ENCODE measurements at places on chromosomes 11 and 22. TPM values are rescaled to one million over a fixed set of nuclear protein-coding genes. Genes with fewer than 3 reads are reported as not detected.
A peak's percentile ranks its signal among the peaks of the same experiment; 100 is the strongest.

GRCh38 chr11:69954756-69955155 is 123.4 kb upstream of the ANO1 start:
- no peak for DNase-seq

The CHRM1 gene
- total RNA-seq = 51.4 TPM

The MUC15 gene
- not detected for total RNA-seq

GRCh38 chr22:32713737-32714457 is 87.6 kb upstream of the TIMP3 start:
- no peak for DNase-seq

DNA sequence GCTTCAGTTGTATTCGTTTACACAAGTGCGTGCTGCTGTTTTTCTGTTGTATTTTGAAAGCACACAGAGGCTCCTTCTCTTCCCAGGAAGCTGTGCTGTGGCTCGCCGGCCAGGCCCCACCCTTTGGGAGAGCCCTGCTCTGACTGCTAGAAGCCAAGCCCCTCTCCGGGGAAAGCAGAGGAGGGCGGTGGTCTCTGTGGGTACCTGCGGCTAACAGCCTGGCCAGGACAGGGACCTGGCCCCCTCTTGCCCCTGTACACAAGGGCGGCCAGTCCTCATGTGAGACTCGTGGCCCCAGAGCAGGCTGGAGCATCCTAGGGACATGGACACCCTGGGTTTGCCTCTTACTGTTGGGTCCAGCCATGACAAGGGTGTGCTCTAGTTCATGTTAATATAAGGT is 14.8 kb downstream of the MOB2 start:
- DNase-seq = no peak

The FZD4 gene
- total RNA-seq = 9.2 TPM

The NCF4 gene
- 3.6 TPM for total RNA-seq

- DNase-seq = no peak
Observed at GRCh38 chr11:70716986-70717775, 318.9 kb downstream of the CTTN start.

DNA sequence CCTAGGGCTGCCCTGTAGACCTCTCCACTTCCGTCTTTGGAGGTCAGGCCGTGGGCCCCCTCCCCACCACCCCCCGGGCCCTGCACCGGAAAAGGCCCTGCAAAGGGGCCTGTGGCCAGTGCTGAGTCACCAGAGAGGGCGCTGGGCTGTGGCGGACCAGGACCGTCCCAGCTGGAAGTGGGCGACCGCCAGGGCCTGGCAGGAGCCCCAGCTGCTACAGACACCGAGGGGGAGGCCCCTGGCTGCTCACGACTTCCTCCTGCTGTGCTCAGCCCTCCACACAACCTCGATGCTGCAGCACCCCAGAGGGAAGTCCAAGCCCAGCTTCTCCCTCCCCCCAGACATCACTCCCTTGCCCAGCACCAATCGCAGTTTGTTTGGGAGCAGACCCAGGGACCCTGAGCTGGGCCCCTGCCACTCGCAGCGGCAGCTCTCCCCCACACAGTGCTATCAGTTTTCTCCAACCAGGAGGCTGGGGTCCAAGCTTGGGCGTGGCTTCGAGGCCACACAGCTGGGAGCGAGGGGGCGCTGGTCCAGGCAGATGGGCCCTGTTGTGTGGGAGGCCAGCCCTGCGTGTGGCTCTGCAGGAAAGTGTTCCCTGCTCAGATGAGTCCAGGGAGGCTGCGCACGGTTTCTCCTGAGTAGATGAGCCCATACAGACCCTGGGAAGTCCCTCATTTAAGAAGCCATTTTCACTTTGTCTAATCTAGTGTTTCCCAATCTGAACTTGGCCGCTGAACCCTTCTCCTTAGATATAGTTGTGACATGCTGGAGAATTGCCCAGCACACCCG is 5.6 kb upstream of the SH3BP1 start:
- peak; percentile 83 for DNase-seq

DNA sequence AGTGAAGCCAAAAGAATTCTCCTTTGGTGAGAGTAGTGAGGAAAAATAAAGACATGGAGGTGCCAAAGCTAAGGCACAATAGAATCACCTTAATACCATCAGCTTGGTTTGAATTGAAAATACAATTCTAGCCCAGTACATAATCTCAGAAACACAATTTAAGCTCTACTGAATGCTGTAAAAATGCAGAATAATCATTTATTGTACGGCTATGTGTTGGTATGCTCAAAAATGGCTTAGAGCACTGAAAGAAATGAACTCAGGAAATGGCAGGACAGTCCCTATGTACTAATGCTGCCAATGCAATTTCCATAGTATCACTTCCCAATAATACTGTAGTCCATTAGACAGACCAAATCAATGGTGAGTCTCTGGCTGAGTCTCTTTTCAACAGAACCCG is 798.5 kb downstream of the DLG2 start:
- no peak for DNase-seq

DNA sequence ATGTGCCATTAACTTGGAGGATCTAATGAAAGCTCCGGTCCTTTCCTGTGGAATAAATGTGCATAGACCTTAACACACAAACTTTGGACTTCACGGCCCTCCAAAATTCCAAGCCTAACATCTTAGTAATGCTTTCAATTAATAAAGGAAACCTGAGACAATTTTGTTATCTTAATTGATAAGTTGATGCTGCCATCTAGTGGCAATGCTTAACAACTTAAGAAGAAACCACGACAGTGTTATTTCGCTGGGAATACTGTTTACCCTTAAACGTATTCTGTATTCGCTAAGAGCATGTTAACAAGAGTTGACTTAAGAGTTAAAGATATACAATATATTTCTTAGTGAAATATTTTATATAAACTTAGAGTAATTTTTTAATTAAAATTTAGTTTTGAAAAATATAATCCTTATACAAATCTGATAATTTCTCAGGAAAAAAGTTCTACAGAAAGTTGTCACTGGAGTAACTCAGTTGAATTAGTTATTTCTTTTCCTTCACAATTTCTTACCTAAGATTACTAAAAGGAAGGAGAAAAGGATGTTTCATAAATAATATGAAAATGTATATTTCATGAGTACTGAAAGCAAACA is 35.0 kb upstream of the OR9G4 start:
- no peak for DNase-seq

DNA sequence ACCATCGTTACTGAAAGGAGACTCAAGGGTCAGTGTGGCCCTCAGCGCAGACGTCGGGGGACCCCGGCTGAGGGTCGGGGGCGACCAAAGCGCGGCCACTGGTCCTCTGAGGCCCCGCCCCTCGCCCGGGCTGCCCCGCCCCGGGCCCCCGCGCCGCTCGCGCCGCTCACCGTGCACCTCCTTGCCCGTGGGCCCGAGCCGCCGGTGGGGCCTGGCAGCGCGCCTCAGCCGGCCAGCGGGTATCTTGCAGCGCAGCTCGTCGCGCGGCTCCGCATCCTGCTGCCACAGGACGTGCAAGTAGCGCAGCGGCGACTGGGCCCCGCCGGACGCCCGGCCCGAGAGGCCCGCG is 419 bp downstream of the ANKRD54 start:
- peak; percentile 27 for DNase-seq

GRCh38 chr11:2889362-2890273 is 4.0 kb upstream of the CDKN1C start:
- no peak for DNase-seq

DNA sequence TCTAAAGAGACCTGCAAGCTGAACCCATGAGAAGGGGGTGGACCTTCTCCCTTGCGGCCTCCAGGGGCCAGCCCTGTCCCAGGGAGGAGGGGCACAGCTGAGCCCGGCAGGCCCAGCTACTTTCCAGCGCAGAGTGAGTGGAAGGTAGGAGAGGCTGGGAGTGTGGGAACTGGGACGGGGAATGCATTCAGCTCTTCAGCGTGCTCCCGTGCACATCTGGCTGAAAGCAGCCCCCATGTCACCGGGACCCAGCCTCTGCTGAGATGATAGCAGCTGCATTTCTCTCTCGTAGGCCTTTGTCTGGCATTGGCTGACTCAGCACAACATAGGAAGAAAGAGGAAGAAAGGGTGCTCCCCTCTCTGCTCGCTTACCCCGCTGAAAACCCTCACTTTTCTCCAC is 951.5 kb downstream of the TBC1D22A start:
- DNase-seq = no peak

- no peak for DNase-seq
Observed at GRCh38 chr22:49090853-49091135, 736.9 kb downstream of the BRD1 start.

DNA sequence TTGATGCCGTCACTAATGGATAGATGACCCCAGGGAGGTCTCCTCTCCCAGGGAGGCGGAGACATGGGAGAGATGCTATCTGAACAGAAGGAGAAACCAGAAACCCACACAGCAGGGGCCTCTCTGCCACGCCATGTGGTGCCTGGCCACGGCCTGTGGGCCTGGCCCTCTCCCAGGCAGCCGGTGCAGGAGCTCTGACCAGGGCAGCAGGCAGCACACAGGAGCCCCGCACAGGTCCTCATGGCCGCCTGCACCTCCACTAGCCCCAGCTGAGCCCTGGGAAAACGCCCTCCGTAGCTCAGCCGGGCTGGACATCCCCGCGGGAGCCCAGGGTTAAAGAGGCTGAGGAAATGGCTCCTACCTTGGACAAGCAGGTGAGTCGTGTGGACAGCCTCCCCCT is 19.8 kb downstream of the IGSF9B start:
- no peak for DNase-seq

DNA sequence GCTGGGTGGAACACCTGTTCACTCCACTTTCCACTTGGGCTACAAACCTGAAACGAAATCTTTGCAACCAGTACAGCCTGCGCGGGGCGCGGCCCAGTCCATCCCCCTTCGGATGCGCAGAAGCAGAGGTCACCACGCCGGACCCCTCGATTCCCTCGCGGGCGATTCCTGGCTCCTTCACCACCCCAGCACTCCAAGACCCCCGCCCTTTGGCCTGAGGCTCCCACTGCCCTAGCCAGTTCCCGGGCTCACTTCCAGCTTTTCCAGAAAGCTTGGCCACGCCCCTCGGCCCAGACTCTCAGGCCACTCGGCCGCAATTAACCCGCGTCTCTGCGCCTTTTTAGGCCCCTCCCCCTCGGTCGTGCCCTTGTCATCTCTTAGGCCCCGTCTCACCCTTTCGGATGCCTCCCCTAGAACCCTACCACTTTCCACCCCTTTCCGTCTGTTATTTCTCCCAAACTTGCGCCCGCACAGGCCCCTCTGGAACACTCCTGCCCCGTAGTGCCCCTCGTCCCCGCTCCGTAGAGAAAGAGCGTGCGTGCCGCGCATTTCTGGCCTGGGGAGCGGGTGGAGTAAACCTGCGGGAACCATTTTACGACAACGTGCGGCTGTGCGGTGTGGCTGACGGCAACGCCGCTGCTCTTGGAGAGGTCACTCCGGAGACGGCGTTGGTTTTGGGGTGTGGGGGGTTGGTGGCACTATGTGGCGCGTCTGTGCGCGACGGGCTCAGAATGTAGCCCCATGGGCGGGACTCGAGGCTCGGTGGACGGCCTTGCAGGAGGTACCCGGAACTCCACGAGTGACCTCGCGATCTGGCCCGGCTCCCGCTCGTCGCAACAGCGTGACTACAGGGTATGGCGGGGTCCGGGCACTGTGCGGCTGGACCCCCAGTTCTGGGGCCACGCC is at the start of gene DLAT:
DLAT (plus strand) TSS at position 636 of the 906 bp plus-strand sequence; CDS start at position 701, 65 bp downstream.
- peak; percentile 80 for DNase-seq

The SHISAL1 gene
- 35.7 TPM for total RNA-seq

DNA sequence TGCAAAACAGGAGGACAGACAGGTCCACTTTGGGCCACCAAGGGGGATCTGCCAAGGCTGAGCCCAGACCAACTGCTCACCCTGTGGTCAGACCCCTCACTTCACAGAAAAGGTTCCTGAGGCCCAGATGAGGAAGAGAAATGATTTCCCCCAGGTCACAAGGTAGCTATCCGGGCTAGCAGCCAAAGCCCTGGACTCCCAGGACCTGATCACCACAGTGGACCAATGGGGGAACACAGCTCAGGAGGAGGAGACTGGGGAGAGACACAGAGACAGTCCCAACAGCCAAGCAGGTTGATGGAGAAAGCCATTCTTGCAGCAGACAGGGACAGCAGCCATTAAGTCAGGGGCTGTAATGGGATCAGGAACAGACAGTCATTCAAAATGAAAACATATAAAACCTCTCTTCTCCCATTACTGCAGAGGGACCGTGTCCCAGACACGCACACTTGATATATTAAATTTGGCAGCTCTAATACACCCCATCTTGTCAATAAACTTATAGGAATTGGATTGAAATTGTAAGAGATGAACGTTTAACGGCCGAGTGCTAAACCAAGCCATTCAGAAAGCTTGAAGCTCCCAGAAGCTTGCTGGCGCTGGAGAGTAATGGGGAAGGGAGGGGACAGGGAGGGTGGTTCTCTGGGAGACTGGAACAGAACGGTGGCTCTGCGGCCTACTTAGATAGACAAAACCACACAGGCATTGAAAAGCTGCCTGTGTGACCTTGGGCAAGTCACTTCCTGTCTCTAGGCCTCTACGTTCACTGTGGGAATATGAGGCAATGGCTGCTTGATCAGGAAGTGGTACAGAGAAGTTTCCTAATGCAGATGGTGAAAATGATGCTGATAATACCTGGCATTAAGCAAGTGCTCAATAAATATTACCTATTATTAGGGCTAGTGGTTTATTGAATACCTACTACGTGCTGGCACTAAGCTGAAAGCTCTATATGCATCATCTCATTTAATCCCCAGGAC is 16.0 kb downstream of the ZMAT5 start:
- DNase-seq = no peak

The FAT3 gene
- 120 TPM for total RNA-seq

- no peak for DNase-seq
Observed at GRCh38 chr11:127625402-127625801, 624.8 kb upstream of the KIRREL3 start.

DNA sequence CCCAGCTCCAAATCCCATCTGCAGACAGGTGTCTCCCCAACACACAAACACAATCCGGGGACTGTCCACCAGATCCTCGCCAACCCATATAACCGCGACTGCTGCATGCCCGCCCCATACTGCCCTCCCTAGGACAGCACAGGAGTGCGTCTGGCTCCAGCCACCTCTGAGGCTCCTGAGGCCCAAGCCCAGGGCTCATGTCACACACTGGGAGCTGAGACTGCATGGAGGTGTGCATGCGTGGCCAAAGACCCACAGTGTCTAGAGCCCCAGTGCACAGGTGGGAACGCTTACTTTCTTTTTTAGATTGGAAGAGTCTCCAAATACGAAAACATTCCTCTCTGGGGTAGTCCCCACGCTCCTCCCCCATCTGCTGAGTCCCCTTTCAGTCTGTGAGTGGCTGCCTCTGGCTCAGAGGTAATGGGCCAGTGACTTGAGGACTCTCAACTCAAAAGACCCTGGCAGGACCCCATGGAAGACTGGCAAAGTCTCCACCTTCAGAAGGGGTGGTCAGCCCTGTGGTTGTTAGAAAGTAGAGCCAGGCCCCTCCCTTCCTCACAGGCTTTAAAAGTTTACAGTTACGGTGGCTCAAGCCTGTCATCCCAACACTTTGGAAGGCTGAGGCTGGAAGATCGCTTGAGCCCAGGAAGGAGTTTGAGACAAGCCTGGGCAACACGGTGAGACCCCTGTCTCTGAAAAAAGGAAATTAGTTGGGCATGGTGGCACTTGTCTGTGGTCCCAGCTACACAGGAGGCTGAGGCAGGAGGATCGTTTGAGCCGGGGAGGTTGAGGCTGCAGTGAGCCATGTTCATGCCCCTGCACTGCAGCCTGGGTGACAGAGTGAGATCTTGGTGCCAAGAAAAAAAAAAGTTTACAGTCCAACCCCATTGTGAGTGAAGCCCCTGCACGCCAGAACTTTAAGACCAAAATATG is 2.3 kb downstream of the CBX7 start:
- no peak for DNase-seq

The NXPE1 gene
- not detected for total RNA-seq

All from dorsolateral prefrontal cortex (tissue), 122 donors.